Fibroblast of skin of right quadriceps (primary cell): ENCODE measurements at places on chromosomes 3 and 15.

- no peak for DNase-seq
These were observed 563.6 kb upstream of the ADAMTS9 start for GRCh38 chr3:65251375-65251774.

DNA sequence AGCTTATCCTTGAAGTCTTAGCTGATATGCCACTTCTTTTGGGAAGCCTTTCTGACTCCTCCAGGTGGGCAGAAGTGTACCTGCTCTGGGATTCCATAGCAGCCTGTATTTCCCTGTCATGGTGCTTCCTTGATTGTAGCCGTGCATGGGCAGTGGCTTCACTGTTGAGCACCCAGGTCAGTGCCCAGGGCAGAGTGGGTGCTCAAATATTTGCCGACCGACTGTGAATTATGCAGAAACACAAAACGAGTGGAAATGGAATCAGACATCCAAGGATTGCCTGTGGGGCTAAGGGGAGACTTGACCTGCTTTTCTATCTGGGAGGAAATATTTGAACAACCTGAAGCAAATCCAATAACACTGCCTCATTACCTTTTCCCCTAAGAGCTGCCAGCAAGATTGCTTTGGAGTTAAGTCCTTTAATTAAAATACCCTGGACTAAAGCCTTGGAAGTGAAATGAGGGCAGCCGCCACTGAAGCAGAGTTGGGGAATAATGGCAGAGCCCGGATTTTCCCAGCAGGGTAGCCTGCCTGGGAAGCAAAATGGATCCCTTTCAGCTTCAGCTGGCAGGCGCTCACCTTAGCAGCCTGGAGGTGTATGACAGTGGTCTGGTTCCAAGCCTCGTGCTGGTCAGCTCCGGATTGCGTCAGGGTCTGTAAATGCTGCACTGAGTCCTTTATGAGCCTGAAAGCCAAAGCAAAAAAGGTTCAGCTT, 14.9 kb downstream of the ACOX2 start:
- DNase-seq, result no peak

GRCh38 chr3:85780806-85781205, 822.0 kb downstream of the CADM2 start:
- DNase-seq, result no peak

DNA sequence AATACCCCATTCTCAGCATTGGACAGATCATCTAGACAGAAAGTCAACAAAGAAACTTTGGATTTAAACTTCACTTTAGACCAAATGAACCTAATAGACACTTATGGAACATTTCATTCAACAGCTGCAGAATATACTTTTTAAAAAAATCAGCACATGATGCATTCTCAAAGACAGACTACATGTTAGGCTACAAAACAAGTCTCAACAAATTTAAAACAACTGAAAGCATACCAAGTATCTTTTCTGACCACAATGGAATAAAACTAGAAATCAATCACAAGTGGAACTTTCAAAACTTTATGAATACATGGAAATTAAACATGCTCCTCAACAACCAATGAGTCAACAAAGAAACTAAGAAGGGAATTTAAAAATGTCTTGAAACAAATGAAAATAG, 37.9 kb downstream of the SERP1 start:
- DNase-seq, result no peak

GRCh38 chr15:29518442-29518841, 248.8 kb upstream of the NSMCE3 start:
- no peak for DNase-seq

- DNase-seq, result peak; percentile 23
These were observed 41.4 kb upstream of the VEPH1 start for GRCh38 chr3:157544501-157545130.

- peak; percentile 2 for DNase-seq
These were observed 26.3 kb upstream of the AADAC start for GRCh38 chr3:151787626-151788025.

GRCh38 chr3:14353502-14353901, 48.9 kb upstream of the SLC6A6 start:
- DNase-seq, result no peak

DNA sequence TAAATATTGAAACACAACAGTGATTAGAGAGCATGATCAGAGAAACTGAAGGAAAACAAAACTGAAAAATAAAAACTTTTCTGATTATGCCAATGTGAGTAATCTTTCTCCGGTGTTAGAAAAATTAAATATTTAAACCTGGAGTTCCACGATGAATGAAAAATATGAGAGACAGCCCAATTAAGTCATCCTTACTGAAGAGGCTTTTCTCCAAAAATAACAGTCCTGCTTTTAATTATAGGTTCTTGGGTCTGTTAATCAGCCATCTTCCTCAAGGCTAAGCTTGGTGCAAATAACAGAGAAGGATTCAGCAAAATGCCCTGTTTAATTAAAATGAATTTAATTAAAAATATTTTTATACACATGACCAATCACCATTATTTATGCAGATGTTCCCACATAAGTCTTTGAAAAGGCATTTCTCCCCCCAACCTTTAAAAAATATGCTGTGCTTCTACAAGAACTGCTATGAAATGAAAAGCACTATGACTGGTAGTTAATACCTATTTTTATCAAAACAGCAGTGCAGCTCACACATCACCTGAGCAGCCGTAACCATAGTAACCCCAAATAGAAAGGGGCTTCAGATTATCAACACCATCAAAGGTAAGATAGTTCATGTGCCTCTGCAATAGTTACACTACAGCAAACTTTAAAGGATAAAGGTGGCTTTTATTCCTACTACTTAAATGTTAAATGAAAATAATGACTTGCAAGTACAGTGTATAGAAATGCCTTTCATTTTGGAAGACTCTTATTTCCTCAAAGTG, 175.7 kb downstream of the SLC9A9 start:
- no peak for DNase-seq

DNA sequence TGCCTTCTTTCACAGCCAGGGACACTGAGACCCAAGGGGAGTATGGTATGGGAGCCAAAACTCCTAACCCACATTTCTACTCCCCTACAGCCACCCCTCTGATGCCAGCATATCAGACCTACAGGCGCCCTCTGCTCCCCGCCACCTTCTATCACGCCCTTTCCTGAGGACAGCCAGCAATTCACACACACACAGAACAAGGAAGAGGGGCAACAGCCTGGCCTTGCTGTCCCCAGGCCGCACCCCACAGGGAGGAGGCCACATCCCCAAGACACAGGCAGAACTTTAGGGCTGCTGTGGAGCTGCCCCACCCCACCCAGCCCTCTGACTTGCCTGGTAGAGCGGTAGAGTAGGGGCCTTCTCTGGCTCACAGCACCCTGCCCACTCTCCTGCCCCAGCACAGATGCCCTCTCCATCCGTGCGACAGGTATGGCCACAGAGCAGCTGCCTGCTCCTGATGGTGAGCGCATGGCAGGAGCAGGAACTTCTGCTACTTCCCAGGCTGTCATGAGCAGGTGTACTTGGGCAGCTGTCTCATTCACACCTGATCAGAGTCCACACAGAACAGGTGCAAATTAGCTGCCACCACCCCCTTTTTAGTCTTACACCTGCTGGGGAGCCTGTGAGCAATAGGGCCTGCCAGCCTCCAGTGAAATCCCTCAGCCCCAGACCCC, 33.4 kb downstream of the CCDC33 start:
- DNase-seq, result no peak

- no peak for DNase-seq
These were observed 8.4 kb upstream of the RPS17 start for GRCh38 chr15:82548700-82549099.

- DNase-seq, result no peak
These were observed 803.5 kb downstream of the PLOD2 start for GRCh38 chr3:145357453-145357852.

DNA sequence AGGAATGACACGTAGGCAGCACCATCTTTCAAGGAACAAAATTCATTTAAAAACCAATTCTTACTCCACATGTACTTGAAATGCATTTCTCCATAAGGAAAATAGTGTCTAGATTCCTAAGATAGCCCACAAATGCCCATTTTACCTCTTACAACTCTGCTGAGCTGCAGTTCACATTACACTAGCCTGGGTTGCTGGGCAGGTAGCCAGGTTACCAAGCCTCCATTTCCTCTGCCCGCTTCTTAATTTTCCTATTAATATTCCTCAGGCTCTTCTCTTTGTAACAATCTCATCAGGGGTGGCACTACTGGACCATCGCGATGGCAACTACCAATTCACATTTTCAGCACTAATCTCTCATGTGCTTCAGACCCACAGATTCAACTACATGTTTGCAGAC, 10.8 kb downstream of the ATP13A3 start:
- no peak for DNase-seq
